Stimulated activated CD4-positive, alpha-beta T cell treated with anti-CD3 and anti-CD28 coated beads, TNF-alpha, amount 100 ng/mL, for 4 hours (primary cell): ENCODE measurements at places on chromosomes 1 and 21.

- peak; percentile 9 for DNase-seq
Measured at GRCh38 chr1:201254625-201255478, 28.5 kb upstream of the PKP1 start.

DNA sequence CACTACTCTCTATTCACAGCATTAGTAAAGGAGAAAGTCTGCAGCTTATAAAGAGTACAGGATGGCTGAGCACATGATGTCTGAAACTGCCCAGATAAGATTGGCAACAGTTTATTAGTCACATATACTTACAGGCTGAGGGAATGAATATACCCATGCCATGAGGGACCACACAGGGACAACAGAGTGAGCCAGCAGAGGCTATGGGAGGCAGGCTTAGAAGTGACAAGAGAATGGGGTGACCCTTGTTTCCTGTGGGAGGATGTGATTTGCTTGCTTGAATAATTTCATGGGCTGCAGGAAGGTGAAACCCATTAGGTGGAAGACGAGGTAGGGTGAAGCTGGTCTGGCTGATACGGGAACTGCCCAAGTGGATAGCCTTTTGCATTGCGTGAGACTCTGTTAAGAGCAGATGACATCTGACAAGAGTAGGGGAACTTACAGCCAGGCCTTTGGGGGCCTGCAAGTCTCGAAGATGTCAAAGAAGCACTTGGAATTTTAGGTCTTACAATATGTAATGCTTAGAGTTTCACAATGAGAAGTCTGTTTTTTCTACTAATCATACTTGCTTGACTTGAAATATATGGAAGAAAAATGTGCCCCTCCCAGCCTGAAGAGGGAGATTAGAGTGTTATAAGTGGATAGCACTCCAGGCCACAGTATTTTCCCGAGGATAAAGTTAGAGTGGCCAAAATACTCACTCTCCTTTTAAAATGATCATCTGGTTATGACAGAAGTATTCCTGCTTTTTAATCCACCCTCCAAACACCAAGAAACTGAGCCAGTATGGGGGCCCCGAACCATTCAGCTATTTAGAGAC, 34.6 kb upstream of the TNFSF4 start:
- no peak for DNase-seq

DNA sequence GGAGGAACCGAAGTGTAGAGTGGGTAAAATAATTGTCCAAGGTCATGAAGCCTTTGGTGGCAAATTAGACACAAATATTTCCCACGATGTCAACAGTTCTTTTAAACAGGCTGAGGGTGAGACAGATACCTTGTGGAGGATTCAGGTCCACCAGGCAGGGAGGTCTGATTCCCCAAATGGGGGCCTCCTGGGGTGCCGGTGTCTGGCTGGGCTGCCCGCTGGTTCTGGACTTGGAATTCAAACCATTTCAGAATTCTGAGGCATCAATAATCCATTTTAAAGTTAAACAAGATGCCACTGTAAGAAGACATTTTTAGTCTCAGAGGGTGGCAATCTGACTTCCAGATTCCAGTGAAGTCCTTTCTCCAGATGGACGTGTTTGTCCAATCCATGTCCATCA, 15.5 kb downstream of the KCNA10 start:
- DNase-seq: no peak

GRCh38 chr1:96418969-96419368, 302.6 kb upstream of the PTBP2 start:
- no peak for DNase-seq

DNA sequence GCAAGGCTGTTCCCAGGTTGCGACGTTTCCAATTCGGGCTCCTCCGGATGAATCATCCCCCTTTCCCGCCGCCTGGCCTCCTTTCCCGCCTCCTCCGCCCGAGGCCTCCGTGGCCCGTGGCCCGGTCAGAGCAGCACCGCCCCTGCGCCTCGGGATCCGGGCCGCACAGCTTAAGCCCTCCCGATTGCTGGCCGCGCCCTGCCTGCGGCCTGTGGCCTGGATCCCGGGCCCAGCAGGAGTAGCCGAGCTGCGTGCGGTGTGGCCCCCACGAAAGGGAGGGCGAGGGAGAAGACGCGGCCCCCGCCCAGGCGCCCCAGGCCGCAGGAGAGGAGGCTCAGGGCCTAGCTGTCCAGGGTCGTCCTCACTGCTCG, 1.0 kb downstream of the TMEM200B start:
- DNase-seq: no peak

- DNase-seq: no peak
Measured at GRCh38 chr1:221462345-221462744, 279.5 kb downstream of the DUSP10 start.

DNA sequence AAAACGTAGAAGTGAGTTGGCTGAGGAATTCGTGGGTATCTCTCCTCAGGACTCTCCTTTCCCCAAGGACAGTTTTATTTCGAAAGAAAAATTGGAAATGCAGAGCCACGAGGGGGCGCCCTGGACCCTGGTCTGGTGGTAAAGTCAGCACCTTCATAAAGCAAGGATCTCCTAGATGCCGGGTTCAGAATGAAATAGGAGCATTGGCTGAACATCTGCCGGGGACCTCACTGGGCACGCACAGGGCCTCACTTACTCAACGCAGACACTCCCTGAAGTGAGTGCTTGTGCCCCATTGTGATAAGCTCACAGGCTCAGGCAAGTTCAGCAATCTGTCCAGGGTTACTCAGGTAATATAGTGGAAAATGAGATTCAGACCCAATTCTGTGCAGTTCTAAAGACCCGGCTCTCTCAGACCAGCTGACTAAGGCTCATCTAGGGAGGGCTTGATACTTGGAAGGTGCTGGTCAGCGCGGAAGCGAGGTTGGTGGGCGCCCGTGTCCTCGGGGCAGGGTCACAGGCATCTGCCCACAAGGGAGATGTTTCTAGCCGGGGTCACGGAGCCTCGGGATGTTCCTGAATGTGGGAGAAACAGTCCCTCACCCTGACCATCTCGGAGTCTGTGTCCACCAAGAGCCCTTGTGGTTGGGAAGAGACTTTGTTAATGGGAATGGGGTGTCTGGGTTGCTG, 55.7 kb upstream of the ETV3 start:
- peak; percentile 7 for DNase-seq

DNA sequence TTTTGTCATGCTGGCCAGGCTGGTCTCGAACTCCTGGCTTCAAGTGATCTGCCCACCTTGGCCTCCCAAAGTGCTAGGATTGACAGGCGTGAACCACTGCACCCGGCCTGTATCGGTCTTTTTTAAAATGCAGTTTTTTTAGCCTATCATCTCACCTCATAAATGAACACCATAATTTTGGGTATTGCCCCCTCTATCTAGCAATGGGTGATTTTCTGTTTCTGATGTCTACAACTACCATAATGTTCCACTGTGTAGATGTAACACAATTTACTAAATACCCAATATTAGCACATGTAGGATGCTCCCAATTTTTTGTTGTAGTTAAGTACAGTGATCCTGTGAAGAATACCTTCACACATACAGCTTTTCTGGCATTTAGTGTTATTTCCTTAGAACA, 2.0 kb upstream of the CAMTA1 start:
- DNase-seq: no peak

GRCh38 chr21:43645136-43645891, 14.0 kb downstream of the HSF2BP start:
- no peak for DNase-seq

- no peak for DNase-seq
Measured at GRCh38 chr1:177824508-177824982, 145.3 kb downstream of the SEC16B start.

DNA sequence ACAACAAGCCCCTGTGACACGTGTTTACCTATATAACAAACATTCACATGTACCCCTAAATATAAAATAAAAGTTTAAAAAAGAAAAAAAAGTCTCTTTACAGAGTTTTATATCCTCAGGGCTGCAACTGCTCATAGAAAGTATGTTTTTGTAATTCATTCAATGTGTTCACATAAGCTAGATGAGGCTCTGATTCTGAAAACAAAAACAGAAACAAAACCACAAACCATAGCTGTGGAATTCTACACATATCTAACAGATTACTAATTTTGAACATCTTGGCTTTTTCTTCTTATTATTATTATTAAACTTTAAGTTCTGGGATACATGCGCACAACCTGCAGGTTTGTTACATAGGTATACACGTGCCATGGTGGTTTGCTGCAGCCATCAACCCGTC, 579.6 kb upstream of the ZRANB2 start:
- DNase-seq: no peak

GRCh38 chr1:83682132-83682531, 316.8 kb downstream of the TTLL7 start:
- DNase-seq: no peak

DNA sequence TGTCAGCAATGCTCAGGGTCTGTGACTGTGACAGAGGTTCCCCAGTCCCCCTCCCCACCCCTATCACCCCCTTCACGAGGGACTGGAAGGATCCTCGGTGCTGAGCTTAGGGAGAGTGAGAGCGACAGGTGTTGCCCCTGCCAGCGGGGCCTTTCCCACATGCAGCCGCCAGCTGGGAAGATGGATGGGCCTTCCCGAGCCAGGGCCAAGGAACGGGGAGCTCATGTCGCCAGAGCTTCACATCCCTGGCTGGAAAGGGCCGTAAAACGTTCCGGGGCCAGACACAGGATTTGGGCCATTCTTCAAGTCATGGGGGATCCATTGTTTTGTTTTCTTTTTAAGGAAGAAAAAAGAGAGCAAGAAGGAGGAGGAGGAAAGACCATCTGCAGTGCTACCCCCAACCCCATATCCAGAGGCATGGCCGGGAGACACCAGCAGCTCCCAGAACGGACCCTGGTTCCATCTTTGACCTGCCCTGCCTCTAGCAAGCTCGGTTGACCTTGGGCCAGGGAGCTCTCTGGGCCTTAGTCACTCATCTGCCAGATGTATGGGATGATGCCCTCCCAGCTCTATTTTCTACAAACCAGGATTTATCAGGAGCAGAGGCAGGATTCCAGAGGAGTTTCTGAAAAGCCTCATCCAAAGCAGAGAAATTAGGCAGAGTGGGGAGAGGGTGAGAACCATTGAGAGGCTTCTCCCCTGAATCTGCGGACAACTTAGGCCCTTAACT, 54.1 kb downstream of the TAS1R2 start:
- no peak for DNase-seq

DNA sequence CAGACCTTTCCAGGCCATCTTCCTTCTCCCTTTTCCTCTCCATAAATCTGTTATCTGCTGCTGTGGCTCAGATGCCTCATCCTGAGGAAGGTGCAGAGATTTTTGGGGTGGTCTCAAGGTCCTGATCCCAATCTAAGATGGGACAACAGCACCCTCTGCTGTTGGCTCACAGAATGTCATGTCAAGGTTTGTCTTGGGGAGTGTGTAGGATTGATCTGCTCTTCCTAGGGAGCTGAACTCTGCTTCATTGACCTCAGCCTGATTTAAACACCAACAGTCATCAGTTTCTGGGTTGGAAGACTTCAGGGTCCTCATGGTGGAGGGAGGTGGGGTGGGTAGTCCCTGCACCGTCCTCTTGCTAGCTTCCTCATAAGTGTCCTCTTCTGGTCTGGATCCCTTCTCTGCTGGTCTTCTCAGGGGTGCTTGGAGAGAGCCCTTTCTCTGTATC, 62.8 kb upstream of the LAX1 start:
- peak; percentile 40 for DNase-seq

DNA sequence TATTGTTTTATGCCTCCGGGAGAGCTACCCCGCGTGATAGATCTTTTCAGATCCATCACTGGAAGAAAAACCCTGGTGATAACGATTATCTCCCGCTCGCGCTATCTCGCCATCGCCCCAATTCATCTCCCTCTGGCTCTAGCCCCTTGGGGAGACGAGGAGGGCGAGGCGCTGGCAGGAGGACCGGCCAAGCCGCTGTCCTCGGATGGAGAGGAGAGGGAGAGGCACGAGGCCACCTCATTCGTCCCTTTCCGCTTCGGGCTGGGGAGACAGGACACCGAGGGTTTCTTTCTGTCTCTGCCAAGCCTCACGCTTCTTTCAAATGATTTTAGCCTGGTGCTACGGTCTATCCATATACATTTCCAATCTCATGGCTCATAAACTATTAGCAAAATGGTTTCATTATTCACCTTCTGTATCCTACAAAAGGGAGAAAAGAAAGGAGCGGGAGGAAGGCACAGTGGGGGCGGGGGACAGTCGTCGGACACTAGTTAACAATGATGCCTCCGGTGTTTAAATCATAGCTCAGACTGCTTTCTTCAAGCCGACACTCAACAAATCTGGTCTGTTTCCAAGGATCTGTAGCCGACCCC, 415.0 kb upstream of the ESRRG start:
- DNase-seq: no peak

GRCh38 chr1:110559157-110559556, 40.2 kb upstream of the KCNA10 start:
- no peak for DNase-seq
